NCI-H526 treated with DMSO at 0.1 percent for 48 hours (cell line): ENCODE measurements at places on chromosomes 11 and 22.

GRCh38 chr11:111526501-111526900, 11.9 kb downstream of the HOATZ start:
- DNase-seq, result no peak

DNA sequence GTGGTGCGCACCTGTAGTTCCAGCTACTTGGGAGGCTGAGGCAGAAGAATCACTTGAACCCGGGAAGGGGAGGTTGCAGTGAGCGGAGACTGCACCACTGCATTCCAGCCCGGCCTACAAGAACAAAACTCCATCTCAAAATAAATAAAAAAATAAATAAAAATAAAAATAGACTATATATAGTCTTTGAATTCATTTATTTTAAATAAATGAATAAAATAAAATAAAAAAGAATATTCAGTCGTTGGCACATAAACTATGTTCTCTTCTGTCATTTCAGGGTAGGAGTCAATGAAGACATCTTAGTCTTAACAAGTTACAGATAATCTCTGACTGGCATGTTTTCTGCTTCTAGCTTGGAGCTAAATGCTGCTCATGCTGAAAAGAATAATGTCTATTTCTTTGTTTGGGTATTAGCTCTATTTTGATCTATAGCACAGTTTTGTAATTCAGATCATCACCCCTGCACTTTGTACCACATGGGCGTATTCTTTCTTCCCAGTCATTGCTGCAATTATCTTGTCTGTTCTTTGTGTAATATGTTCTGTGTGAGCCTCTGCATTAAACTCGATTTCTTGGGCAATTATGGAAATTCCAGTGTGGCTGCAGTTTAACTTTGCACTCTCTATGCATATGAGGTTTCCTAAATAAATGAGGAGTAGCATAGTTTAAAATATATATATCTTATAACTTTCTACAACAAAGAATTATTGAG, 1.4 kb upstream of the MS4A14 start:
- no peak for DNase-seq

- DNase-seq, result no peak
These were observed 48.4 kb upstream of the DBX1 start for GRCh38 chr11:20208622-20209111.

DNA sequence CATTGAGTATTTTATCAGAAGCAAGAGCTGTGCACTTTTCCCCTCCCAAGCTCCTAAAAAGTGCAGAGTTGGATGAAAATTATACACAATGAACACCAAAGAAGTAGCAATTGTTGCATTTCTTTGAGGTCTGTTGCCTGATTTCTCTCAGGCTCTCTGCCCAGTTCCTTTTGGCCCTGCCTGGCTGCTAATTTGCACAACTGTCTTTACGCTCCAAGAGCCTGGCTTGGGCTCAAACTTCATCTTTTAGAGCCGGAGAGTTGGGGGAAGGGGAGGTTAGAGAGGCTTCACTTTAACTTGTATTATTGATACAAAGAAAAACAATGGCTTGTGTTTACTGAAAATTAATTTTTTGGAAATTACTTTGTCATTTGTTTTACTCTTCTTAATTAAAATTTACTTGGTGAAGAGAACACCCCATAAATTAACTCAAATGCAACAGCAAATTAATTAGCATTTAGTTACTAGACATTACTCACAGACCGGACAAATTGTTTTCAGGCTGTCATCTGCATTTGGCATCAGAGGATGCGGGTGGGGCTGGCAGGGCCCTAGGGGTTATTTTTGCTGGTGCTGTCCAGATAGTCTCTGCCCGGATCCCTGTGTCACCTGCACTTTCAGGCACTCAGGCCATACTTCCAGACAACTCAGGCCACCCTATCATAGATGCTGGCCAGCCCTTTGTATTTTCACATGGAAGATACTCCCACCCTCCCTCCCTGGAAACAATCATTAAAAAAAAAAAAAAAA, 407.3 kb downstream of the NXPE2 start:
- DNase-seq, result peak; percentile 75

DNA sequence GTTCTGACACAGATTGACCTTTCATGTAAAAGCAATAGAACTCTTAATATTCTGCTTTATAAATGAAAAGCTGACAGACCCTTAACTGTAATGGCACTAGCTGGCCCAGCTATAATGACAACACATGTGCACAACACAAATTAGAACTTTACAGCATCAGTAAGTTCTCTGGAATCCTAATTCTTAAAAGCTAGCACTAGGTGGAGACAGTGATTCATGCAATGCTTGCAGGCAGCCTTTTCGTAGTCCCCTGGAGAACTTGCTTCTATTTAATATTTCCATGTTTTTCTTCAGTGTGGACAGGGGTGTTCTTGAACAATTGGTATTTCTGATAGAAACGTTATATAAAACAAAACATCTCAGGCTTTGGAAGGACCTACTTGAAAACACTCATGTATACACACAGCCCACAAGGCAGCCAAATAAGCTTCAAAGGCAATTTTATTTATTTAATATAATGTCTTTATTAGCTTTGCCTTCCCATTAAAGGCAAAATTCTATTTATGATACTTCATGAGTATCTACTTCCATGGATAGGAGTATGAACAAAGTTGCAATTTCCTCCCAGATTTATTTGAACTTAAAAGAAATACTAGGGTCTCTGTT, 374.3 kb upstream of the MPPED2 start:
- DNase-seq, result peak; percentile 56

- DNase-seq, result no peak
These were observed 13.1 kb downstream of the RAB6A start for GRCh38 chr11:73747762-73748161.

GRCh38 chr22:50306753-50307749, at the start of gene PLXNB2:
PLXNB2 (minus strand) TSS chr22:50307646; CDS start chr22:50290584, 17,062 bp downstream.
- DNase-seq, result peak; percentile 39

DNA sequence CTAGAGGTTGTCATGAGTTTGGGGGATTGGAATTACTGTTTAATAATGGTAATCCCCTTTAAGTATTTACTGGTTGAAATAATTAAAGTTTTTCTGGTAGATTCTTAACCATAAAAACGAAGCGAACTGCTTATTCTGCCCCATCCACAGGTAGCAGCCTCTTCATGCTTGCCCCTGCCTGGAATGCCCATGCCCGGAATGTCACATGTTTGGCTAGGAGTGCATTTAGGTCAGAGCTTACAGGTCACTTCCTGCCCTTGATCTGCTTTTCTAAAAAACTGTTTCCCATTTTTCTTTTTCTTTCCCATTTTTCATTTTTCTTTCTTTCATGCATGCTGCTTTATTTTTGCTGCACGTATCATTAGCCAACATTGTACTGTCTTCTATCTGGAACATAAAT, 69.1 kb downstream of the YAP1 start:
- no peak for DNase-seq

- no peak for DNase-seq
These were observed 219.6 kb downstream of the C11orf87 start for GRCh38 chr11:109641549-109641948.

DNA sequence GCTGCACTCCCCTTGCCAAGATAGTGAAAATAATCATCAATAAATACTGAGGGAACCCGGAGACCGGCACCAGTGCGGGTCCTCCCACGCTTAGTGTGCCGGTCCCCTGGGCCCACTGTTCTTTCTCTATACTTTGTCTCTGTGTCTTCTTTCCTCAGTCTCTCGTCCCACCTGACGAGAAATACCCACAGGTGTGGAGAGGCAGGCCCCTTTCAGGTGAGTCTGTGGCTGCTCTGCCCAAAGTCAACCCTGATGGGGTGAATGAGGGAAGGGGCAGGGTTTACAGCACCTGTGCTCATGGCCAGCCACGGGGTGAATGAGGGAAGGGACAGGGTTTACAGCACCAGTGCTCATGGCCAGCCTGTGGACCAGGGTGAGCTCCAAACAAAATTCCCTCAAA, 4.7 kb downstream of the BET1L start:
- DNase-seq, result no peak

DNA sequence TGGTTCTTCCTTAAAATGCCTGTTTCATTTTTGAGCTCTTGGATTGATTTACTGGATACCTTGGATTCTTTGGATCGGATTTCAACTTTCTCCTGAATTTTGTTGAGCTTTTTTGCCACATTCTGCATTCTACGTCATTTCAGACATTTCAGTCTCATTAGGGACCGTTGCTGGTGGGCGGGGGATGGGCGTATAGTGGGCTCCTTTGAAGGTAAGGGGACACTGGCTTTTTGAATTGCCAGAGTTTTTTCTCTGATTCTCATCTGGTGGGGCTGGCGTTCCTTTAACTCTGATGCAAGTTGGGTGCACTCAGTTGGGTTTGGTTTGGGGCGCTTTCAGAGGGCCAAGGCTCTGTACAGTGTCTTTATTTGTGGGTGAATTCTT, 216.5 kb downstream of the DYNC2H1 start:
- DNase-seq, result no peak

GRCh38 chr11:74932797-74933196, 16.1 kb downstream of the XRRA1 start:
- DNase-seq, result no peak

- peak; percentile 3 for DNase-seq
These were observed 47.5 kb downstream of the MEI1 start for GRCh38 chr22:41746567-41747400.

GRCh38 chr11:84173078-84173477, 886.9 kb upstream of the CCDC90B start:
- peak; percentile 34 for DNase-seq

GRCh38 chr11:32935462-32936029, 42.9 kb downstream of the QSER1 start:
- DNase-seq, result no peak

DNA sequence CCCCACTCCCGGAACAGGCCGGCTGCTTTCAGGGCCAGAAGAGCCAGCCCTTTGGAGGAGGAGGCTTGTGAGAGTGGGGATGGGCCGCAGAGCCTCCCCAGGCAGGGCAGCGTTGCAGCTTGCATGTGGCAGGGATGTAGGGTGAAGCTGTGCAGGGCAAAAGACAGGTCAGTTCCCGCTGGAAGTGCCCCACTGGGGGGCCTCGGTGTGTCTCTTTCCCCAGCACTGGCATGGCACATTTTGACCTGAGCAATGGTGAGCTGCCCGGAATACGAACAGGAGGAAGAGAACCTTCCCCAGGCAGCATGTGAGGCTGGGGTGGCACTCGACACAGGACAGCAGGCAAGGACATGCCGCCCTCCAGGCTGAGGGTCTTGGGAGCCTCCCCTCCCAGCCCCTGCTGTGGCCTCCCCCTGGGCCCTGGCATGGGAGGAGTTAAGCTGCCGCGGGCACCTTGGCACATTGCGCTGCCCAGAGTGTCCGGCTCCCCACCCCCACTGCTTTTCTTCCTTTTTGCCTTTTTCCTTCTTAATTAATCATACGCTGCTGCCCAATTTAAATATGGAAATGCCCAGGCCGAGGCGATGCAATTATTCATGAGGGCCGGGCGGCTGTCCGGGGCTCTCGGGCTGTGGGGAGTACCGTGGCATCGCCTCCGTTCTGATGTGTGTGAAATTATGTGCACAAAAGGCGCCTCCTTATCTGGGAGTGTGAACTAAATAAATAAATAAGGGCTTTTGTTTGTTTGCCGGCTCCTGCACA, 76.0 kb upstream of the WNT7B start:
- DNase-seq, result no peak

GRCh38 chr22:27387561-27387960, 414.0 kb downstream of the MN1 start:
- no peak for DNase-seq

DNA sequence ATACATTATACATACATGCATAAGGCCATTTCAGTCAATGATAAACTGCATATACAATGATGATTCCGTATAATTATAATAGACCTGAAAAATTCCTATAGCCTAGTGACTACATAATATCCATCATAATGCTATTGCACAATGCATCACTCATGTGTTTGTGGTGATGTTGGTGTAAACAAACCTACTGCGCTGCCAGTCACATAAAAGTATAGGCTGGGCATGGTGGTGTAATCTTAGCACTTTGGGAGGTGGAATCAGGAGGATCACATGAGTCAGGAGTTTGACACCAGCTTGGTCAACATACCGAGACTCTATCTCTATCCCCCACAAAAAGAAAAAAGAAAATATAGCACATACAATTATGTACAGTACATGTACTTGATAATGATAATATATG, 163.7 kb upstream of the DDI1 start:
- DNase-seq, result no peak

GRCh38 chr11:69027704-69028372, 14.8 kb upstream of the MRGPRF start:
- DNase-seq, result no peak

DNA sequence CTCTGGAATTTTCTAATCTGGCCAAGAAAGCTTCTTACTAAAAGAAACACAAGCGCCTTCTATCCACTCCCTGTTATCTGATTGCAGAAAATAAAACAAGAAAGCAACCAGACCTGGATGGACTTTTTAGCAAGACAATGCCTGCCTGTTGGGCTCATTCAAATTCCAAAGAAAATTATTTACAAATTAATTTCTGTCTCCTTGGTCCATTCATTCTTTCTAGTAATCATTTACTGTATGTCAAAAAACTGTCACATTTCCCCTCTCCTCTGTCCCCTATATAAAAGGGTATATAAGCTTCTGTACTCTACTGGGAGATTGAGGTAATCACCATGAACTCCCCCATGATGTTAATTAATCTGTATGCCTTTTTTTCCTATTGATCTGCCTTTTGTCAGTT, 279.9 kb downstream of the DLG2 start:
- no peak for DNase-seq

DNA sequence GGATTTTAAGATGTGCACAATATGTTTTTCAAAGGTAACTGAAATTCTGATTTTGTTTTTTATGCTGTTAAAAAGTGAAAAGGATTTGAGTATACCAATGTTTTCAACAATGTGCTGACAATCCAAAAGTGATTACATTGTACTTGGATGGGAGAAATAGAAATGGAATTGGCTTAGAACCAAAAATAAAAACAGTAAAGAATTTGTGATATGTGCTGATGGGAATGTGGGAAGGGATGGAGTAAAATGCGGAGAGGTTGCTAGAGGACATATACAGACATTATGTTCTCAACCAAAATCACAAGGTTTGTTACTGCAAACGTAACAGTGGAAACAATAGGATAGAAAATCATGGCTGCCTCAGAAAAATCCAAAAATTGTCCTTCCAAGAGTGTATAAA, 279.3 kb upstream of the TENM4 start:
- no peak for DNase-seq

GRCh38 chr11:103939694-103940093, 96.7 kb upstream of the DDI1 start:
- DNase-seq, result no peak

- peak; percentile 39 for DNase-seq
These were observed 753 bp upstream of the PPARA start for GRCh38 chr22:46149512-46150033.

DNA sequence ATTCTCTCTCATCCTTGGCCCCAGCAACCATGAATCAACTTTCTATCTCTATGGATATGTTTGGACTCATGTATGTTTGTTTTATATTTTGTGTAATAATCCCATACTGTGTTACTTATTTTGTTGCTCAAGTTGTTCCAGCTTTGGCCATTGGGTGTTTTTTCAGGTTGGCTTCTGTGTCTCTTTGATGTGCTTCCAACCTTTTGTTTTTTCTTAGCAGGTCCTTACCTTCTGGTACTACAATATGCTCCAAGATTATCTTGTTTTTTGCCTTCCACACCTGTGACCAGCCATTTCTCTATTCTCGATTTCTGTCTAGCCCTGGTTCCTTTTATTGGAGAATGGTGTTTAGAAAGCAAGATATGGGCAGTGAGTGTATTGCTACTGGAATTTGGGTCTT, 14.2 kb downstream of the GVQW3 start:
- DNase-seq, result no peak
